ENCODE measurements at places on chromosomes 6 and 20.

GRCh38 chr20:46129955-46130481 is 11.9 kb downstream of the CD40 start:
- DNase-seq = no peak

DNA sequence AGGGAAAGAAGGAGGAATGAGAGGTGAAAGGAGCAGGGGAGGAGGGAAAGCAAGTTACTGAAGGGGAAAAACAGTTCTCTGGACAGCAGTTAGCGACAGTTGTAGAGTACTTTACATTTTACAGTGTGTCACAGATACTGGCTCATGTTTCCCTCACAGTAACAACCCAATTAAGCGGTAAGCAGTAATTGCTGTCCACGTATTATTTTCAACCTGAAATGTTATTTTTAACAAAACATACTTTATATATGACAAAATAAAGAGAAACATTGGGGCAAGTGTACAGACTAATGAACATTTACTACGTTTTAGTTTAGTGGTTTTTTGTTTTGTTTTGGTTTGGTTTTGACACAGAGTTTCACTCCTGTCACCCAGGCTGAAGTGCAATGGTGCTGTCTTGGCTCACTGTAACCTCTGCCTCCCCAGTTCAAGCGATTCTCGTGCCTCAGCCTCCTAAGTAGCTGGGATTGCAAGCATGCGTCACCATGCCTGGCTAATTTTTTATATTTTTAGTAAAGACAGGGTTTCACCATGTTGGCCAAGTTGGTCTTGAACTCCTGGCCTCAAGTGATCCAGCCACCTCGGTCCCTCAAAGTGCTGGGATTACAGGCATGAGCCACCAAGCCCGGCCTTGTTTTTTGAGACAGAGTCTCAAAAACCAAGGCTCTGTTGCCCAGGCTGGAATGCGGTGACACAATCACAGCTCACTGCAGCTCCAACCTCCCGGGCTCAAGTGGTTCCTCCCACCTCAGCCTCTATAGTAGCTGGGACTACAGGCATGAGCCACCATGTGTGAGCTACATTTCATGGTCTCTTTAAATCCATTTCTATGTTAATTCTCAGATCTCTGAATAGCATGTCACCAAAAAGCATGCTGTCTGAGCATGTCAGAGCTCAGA is 22.6 kb upstream of the BTN3A2 start:
- DNase-seq = no peak

- DNase-seq = no peak
Measured at GRCh38 chr20:48949304-48950170, 28.0 kb downstream of the ARFGEF2 start.

DNA sequence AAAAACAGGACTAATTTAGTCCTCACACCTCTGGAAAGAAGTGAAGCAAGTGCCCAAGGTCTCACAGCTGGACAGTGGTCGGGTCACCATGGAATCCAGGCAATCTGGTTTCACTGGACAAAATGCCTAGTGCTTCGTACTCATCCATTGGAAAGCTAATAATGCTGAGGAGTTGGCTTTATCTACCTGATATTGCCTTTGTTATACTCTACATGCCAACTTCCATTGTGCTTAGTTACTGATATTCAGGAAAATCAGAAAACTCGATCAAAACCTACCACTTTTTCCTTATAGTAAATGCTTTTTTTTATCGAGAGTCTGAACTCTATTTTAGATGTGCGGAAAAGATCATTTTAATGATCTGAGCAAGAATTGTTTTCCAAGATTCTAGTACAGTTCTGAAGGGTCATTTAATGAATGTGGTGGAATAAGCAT is 966 bp downstream of the CFAP206 start:
- no peak for DNase-seq

DNA sequence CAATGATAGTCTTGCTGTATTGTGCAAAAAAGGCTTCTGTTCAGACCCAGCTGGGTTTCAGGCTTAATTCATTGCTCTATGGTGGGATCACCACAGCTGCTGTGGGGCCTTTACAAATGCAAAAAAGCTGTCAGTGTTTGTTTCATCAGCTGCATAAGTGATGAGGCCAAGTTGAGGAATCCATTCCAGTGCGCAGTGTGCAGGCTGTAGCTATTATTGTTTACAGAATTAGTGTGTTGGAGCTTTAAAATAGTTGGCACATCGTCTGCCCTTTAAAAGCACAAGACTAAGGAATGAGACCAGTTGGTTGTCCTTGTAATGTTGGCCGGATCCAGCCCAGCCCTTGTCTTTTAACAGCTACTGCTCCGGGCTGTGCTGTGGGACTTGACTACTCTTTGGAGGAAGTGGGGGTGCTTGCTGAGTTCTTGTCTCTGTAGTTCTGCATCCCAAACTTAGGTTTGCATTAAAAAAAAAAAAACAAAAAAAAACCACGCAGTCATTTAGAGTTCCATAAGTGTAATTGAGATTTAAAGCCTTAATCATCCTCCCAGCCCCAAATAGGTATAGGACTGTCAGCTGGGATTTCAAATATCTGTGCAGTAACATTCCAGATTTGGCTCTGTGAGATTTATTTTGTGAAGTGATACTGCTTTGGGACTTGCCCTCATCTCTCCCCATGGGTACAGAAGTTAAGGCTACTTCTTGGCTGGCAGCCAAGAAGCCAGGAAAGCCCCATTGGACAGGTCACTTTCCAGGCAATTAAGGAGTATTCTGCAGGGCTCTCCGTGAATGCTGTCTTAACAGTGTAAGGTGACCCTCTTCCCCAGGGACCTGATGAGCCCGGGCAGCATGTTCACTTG is 19.3 kb downstream of the JARID2 start:
- DNase-seq = no peak

GRCh38 chr20:25984933-25985332 is 288.3 kb upstream of the ZNF337 start:
- peak; percentile 42 for DNase-seq

Data from activated T-cell treated with anti-CD3 and anti-CD28 coated beads for 48 hours (primary cell).